Esophagus (tissue), 2 donors: ENCODE measurements at places on chromosomes 3 and 15. TPM values are rescaled to one million over a fixed set of nuclear protein-coding genes. Genes with fewer than 3 reads are reported as not detected.

Gene PRTG
- polyA plus RNA-seq = 0.02 TPM

Gene SLC28A2
- not detected for polyA plus RNA-seq

Gene FBXW12
- not detected for polyA plus RNA-seq

Gene TEX55
- not detected for polyA plus RNA-seq

Gene PLA1A
- polyA plus RNA-seq = 0.10 TPM

Gene GOLGA8J
- not detected for polyA plus RNA-seq

Gene ADCY5
- polyA plus RNA-seq = 4.4 TPM

Gene GNB4
- 2.1 TPM for polyA plus RNA-seq

Gene TM4SF18
- 1.2 TPM for polyA plus RNA-seq
